ENCODE measurements at places on chromosomes 12 and 14.
A peak's percentile ranks its signal among the peaks of the same experiment; 100 is the strongest.

DNA sequence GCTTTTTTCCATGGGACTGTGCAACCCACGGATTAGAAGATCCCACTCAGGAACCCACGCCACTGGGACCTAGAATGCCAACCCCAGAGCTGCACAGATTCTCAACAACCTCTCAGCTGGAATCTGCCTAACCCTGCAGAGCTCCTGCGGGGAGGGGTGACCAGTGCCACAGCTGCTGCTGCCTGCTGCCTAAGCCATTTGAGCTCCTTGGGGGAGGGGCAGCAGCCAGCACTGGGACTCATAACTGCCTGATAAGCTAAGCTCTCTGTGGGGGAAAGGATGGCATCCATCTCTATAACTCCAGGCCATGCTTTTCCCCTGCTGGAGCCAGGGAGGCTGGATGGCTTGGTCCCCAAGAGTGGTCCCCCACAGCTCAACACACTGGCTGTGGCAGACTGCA, 182.8 kb downstream of the SLC5A8 start:
- no peak for DNase-seq

- DNase-seq = no peak
These were observed 107.3 kb downstream of the PIK3C2G start for GRCh38 chr12:18368594-18368993.

GRCh38 chr14:98189511-98189910, 1082.5 kb downstream of the BCL11B start:
- no peak for DNase-seq

GRCh38 chr12:120055231-120056000, 61.1 kb downstream of the RAB35 start:
- no peak for DNase-seq

DNA sequence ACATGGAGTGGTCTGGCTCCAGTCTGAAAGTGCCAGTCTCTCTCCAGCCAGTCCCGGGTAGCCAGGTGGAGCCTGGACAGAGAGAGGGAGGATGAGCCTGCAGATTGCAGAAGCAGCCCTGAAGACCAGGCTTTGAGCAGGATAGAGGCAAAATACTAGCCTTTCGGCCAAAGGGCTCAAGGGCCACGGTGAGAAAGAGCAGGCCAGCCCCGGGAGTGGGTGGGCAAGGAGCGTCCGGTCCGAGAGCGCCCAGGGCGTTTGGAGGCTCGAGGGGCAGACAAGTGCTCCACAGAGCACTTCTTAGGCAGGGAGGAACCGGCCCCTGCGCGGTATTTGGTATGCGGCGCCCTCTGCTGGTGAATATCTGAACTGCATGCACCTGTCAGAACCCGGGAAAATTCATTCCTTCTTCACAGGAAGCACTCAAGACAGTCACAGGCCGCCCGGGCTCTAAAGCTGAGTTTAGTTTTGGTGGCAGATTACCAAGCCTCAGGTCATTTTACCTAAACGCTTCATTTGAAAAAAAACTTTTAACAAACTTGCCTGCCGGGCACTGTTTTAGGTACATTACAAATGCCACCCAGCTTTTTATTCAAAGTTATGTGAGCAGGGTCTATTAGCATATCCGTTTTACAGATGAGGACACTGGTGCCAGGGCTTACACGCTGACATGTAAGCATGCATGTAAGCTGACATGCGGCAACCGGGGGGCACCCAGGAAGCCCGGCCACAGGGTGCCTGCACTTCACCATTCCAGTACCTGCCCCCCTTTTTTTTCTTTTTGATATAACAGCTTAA, 21.0 kb upstream of the PSMC1 start:
- DNase-seq = peak; percentile 38

DNA sequence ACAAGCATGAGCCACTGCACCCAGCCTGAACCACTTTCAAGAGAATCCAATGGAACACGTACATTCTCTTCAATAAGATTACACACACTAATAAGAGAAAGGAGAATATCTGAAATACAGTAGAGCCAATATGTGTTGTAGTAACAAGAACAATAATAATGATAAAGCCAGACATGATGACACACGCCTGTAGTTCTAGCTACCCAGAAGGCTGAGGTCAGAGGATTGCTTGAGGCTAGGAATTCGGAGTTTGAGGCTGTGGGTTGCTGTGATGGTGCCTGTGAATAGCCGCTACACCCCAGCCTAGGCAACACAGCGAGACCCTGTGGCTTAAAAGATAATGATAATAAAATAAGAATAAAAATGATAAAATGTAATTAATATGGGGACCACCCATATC, 15.6 kb downstream of the APOBEC1 start:
- no peak for DNase-seq

- DNase-seq = no peak
These were observed 70.0 kb downstream of the TTC6 start for GRCh38 chr14:37665479-37665878.

DNA sequence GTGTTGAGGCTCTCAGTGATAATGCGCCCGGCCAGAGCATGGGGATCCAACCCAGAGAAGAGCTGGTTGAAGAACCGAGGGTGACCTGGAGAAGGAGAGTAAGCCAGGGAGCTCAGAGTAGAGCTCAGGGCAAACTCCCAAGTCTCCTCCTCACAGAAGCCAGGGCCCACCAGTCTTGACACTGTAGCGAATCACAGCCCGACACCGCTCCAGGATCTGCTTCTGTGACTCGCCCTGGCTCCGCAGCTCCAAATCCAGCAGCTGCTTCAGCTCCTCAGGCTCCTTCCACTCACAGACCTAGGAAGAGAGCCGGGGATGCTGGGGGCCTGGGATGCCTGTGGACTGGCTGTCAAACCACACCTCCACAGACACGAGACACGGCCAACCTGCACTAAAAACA, 8.2 kb upstream of the ZNF740 start:
- no peak for DNase-seq

DNA sequence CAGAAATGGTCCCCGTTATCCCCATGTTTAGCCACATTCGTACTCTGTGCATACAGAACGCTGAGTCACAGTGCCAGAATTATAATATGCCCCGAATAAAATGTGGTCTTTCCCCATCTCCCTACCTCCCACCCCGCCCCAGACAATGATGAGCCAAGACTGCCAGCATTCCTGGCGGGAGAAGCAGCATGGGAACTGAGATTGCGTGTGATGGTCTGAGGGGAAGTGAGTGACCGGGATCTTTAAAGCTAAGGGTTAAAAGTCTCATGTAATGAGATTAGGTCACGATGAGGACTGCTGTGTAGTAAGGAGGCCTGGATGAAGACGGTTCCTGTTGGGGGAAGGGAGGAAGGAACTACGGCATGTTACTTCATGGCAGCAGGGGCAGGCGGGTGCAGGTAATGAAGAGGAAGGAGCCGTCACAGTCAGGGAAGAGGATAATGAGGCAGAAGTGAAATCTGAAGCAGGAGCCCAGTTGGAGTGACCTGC, 243.3 kb upstream of the FKBP4 start:
- no peak for DNase-seq

DNA sequence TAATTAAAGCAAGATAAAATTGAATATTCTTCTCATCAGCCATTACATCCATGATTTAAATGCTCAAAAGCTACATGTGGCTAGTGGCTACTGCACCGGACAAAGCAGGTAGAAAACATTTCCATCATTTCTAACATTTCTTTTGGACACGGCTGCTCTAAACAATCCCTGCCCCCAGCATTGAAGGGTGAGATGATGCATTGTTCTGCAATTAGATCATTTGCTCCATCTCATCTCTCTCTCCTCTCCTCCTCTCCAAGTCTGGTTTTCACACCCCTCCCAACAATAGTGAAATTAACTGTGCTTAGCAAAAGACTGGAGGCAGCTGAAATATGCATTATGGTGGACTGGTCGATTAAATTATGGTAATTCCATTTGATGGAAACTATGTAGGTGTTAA, 288.5 kb downstream of the KSR2 start:
- no peak for DNase-seq

GRCh38 chr14:73289308-73289707, 52.0 kb downstream of the PAPLN start:
- no peak for DNase-seq

Measured in foreskin melanocyte (primary cell).